ENCODE measurements at places on chromosomes 12 and 14.

DNA sequence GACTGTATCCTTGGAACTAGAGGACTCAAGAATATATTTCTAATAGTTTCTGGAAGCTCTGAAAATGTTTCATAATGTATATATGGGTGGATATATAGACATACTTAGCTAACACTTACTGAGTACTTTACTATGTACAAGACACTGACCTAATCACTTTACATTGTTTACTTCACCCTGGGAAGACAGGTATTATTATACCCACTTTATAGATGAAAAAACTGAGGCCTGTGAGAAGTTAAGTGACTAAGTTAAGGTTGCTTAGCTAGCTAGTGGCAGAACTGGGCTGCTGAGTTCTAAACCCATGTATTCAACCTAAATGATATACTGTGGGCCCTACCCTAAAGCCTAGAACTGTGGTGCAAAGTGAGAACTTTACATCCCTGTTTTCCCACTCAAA, 79.1 kb upstream of the SSTR1 start:
- DNase-seq: no peak

DNA sequence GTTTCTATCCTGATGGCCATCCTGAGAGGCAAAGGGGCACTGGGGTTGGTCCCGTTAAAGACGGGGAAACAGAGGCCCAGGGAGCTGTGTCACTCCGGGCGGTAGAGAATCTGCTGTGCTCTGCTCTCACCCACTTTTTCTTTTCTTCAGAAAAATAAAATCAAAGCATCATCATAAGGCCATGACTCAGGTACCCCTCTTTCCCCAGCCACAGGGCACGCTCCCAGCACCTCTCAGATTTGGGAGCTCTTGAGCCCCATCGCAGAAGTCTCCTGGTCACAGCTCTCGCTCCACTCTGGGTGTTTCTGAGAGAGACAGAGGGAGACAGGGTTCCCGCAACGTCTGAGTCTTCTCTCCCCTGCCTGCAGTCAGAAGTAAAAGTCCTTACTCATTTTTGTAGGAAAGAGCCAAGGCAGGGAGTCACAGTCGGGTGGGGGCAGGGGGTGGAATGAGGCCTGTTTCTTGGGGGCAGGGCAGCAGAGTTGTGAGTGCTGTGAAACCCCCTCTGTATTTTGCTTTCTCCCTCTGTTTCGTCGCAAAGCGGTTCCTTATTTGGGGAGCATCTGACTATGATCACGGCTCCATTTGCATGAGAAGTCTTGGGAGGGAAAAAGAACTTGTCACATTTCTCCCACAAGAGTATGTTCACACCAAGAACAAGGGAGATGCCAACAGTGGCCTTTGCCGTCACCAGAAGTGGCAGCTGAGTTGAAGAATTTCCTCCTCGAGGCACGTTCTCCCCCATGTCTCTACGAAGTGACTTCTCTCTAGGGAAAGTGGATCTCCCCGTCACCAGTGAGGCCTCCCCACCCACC, 139.0 kb downstream of the BCL11B start:
- no peak for DNase-seq

- no peak for DNase-seq
Measured at GRCh38 chr14:71751264-71751663, 181.0 kb upstream of the RGS6 start.

- DNase-seq: no peak
Measured at GRCh38 chr14:91929700-91930099, 17.8 kb downstream of the FBLN5 start.

GRCh38 chr12:119008691-119009221, 27.4 kb downstream of the SRRM4 start:
- no peak for DNase-seq

DNA sequence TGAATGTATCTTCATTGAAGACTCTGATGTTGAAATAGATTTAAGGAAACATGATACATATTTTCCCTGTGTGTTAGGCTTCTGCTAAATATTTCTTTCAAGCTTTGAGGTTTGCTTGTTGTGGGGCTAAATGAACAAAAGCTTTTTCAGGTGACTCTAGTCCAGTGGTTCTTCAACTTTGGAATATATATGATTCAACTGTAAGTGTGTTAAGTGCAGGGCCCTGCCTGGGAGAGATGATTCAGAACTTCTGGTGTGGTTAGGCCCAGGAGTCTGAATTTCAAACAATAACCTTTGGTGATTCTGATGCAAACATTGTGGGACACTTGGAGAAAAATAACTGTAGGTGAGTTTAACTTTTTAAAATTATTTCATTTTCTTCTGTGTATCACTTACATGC, 93.0 kb downstream of the TRHDE start:
- no peak for DNase-seq

DNA sequence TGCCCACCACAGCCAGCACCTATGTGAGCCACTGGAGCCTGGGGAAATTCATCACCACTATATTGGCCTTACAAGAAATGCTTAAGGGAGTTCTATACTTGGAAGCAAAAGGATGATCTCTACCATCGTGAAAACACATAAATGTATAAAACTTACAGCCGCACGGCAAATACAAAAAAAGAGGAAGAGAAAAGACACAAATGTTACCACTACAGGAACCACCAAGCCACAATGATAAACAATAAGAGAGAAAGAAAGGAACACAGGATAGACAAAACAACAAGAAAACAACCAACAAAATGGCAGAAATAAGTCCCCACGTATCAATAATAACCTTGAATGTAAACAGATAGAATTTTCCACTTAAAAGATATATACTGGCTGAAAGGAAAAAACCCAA, 267.5 kb downstream of the TMEM121 start:
- DNase-seq: no peak

Measured in HFF-Myc (cell line).